ENCODE measurements at places on chromosomes 5 and 9.

GRCh38 chr9:68747043-68747533, 42.0 kb downstream of the PIP5K1B start:
- DNase-seq = no peak

DNA sequence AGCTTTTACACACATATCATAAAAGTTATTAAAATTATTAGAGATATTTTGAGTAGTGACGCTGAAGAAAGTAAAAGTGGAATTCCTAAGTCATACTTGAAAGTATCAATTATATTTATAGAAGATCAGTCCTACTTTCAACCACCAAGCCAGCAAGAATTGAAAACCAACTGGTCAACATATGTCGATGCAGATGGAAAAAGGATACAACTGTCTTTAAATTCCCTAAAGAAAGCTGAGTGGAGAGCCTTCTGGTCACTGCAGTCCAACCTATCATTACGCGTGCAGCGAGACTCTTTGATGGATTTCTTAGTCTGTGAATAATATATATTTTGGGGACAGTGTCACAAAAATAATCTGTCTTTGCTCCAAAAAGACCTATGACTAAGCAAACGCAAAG, 15.3 kb downstream of the MEF2C start:
- no peak for DNase-seq

DNA sequence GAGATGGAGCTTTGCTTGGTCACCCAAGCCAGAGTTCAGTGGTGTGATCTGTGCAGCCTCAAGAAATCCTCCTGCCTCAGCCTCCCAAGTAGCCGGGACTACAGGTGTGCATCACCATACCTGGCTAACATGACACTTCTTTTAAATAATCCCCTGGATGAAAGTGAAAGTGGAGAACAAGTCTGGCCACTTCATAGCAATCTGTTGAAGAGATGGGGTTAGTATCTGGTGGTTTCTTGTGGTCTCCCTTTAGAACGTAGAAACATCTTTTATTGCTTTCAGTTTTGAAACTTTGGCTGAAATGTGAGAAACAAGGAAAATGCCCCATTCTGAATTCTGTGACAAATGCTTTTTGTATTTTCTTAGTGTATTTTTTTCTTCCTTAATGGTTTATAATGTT, 452.5 kb upstream of the RIOK2 start:
- no peak for DNase-seq

- DNase-seq = no peak
Measured at GRCh38 chr5:1208743-1209488, 7.5 kb downstream of the SLC6A19 start.

DNA sequence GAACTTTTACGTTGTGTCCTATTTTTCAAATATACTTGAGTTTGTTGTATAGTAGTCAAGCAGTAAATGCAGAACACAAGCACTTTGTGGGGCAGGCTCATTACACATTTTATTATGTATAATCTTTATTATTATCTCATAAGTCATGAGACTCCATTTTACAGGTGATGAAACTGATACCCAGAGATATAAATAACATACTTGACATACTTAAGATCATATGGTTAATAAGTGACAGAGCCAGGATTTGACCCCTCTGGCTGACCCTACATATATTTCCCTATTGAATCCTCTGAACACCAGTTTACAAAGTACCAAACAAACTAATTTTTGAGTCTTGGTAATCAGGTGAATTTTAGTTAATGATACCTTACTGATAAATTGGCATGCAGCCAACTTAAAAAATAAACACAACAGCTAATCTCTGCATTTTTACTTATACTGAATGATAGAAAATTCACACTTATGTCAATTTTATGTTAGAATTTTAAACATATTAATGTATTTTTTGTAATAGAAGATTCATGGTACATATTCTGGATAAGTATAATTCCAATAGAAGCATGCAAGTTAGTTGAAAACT, 305.0 kb upstream of the MEF2C start:
- no peak for DNase-seq

GRCh38 chr5:161380486-161380885, 166.0 kb downstream of the GABRB2 start:
- DNase-seq = no peak

GRCh38 chr9:98328770-98329169, 73.3 kb upstream of the TBC1D2 start:
- DNase-seq = no peak

Data from AG04449 (cell line).